ENCODE measurements at places on chromosomes 7 and 10.

GRCh38 chr10:122373721-122374120 lies 787 bp upstream of the PLEKHA1 start:
- peak; percentile 48 for DNase-seq

- no peak for DNase-seq
Measured at GRCh38 chr7:158979635-158980351, 123.4 kb downstream of the DYNC2I1 start.

DNA sequence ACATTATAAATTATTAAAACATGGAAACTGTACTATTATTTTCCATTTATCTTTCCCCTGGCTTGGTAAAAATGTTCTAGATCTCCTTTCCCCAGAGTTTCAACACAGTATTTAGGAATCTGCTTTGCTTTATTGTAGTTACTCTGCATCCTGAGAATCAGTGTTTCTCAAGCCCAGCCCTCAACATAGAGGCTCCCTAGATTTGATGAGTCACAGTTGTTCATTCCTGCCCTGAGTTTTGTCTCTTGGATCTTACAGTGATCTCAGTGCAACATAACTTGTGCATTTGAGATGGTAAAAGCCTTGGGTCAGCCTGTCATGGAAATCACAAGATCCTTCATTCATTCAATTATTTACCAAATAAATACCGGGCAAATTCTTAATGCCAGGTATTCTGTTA lies 63.0 kb downstream of the VAX1 start:
- no peak for DNase-seq

GRCh38 chr10:60606343-60607080 lies 171.8 kb upstream of the CDK1 start:
- no peak for DNase-seq

DNA sequence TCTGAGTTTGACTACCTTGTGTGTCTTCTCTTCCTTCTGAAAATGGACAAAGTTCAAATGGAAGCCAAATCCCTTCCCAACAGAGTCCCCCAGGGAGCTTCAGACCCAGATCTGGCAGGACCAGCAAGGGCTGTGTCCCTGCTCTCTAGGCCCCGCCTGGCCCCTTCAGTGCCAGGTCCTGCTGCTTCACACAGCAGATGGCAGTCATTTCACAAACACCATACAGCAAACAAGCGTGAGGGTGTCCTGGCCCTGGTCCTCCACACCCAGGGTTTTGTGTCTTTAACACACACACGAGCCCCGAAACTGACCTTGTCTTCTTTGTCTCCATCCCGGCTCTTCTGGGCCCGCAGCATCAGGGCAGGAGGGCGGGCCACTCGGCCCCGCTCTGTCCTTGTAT lies 145.0 kb downstream of the TCERG1L start:
- no peak for DNase-seq
